ENCODE measurements at places on chromosomes 12 and 14.

- DNase-seq, result no peak
Measured at GRCh38 chr14:77409131-77409533, 14.2 kb downstream of the NOXRED1 start.

GRCh38 chr12:62292761-62293344 lies 32.6 kb downstream of the USP15 start:
- DNase-seq, result no peak

DNA sequence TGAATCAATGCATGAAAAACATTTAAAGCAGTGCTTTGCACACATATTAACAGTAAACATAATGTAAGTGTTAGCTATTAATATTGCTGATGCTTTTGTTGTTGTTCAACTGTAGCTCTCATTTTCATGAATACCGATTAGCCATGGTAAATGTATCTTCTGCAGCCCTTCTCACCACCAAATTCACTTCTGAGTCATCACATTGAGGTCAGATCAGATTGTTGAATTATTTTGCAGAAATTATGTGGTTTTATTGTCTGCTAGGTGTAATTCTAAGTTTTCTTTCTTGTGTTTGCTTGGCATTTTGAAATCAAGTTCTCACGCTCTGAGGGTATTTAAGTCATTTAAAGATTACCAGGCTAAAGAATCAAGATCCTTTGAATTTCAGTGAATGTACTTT lies 74.6 kb downstream of the AKAP6 start:
- no peak for DNase-seq

DNA sequence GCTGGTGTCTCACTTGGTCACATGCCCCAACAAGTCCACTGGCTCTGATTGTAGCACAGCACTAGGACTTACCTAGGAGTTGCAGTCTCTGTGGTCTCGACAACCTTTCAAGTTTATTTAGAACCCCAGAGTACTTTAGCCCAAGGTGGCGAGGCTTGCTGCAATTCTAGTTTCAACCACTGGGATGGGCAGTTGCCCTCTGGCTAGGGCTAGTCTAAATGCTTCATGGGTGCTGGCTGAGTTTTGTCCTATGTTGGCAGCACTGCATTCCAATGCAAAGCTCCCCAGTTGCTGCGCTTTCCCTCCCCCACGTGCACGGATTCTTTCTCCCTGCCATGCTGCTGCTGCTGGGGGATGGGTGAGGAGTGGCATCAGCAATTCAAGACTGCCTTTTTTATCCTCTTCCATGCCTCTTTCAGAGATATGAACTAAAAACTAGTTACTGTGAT lies 207.9 kb downstream of the SYNE2 start:
- no peak for DNase-seq

DNA sequence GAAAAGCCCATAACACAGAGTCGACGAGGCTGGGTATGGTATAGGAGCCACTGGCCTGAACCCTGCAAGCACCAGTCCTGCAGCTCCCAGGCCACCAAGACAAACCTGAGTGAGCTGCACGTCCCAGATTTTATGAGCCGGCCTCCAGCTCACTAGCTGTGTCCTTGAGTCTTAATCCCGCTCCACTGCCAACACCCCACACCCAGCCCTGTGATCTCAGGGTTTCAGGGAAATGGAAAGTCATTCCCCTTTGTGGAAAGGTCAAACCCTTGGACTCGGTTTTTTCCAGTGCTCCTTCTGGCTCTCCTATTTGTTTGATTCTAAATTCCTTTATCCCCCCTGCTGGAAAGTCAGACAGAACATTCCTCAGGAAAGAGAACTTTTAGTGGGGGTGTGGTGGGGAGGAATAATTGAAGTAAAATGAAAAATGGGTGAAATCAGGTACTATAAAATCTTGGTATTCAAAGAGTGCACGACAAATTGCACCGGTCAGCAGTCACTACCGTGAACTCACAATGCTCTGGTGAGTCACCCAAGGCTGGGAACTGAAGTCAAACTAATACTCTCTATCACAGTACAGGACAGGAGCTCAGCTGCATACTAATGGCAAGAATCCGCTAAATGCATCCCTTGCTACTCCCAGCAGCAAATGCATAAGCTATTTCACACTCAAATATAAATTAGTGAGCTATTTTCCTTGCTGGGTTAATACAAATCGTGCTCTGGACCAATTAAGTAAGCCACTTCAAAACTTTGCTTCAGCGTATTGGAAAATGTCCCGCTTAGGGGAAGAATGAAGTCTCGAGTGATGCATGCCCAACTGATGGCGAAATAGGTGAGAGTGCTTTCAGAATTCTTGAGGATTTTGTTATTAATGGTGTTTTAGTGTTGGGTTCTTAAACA lies 9.0 kb downstream of the PITPNM2 start:
- no peak for DNase-seq

- no peak for DNase-seq
Measured at GRCh38 chr14:103488960-103489359, 33.7 kb downstream of the CKB start.

GRCh38 chr14:69760810-69761209 lies 6.1 kb upstream of the SRSF5 start:
- DNase-seq, result no peak

DNA sequence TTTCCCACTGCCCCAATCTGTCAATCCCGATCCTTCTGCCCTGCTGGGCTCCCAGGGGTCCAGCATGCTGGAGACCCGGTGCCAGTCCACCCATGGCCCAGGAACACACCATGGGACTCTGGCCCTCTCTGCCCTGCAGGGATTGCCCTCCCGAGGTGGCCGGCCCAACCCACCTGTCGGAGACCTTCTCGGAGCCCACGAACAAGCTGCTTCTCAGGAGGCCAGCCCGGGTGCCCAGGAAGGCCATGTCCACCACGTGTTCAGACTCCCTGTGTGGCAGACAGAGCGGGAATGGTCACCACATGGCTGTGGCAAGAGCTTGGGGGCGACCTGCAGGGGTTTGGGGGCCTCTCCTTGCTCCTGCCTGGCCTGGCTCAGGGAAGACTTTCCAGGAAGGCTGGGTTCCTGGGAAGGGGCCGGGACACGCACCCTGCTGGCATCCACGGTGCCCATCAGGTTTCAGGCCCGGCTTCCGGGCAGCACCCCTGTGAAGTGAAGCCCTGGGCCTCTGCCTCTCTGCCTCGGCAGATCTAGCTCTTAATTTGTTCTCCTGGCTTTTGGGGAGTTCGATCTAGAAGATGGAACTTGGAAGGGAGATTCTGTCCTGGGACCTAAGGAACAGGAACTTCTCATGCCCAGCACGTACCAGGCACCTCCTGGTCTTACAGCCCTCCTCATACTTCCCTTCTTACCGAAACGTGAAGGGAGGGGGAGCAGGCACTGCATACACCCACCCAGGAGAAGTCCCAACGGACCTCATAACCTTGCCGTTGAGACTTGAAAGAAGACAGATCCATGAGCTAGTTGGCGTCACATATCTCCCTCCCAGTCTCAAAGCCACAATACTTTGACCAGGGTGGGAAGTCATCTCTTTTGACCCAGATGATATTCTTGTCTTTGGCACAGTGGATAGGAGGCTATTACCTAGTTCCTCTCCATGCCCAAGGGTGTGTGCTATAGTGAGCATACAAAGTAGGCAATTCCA lies 26.3 kb downstream of the LRTM2 start:
- DNase-seq, result no peak

GRCh38 chr14:52266782-52267181 lies 716 bp upstream of the PTGDR start:
- no peak for DNase-seq

DNA sequence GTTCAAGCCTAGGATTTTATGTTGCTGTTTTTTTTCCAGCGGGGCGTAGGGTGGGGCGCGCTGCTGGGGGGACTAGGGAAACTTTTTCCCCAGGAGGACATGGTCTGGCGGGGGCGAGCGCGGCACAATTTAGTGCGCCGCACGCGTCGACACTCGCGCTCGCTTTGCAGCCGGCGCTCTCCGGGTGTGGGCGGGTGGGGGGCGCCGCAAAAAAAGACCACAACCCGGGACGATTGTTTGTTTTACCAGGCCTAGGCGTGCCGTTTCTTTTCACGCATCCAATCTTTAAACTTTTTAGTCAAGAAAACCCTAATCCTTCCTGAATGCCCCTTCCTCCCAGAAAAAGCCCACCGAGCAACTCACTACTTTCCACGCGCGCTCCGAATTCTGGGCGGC lies 865 bp upstream of the ZFP36L1 start:
- DNase-seq, result no peak

GRCh38 chr14:22838631-22839041 lies 2.3 kb downstream of the MMP14 start:
- DNase-seq, result no peak

DNA sequence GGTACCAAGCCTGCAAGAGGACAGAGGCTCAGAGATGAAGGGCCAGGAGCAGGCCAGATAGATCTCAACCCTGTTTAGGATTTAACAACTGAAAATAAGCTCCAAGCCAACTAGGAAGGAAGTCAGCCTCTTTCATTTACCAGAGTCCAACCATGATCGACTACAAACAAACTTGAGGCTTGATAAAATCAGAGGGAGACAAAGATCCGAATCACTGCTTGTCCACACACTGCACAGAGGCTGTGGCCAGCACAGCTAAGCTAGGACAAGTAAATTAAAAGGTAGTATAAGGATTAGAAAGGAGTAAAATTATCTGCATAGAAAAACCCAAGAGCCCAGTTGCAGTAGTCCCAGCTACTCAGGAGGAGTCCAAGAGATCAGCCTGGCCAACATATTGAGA lies 40.3 kb downstream of the FAM222A start:
- no peak for DNase-seq

- no peak for DNase-seq
Measured at GRCh38 chr14:94970941-94971730, 186.2 kb downstream of the DICER1 start.

DNA sequence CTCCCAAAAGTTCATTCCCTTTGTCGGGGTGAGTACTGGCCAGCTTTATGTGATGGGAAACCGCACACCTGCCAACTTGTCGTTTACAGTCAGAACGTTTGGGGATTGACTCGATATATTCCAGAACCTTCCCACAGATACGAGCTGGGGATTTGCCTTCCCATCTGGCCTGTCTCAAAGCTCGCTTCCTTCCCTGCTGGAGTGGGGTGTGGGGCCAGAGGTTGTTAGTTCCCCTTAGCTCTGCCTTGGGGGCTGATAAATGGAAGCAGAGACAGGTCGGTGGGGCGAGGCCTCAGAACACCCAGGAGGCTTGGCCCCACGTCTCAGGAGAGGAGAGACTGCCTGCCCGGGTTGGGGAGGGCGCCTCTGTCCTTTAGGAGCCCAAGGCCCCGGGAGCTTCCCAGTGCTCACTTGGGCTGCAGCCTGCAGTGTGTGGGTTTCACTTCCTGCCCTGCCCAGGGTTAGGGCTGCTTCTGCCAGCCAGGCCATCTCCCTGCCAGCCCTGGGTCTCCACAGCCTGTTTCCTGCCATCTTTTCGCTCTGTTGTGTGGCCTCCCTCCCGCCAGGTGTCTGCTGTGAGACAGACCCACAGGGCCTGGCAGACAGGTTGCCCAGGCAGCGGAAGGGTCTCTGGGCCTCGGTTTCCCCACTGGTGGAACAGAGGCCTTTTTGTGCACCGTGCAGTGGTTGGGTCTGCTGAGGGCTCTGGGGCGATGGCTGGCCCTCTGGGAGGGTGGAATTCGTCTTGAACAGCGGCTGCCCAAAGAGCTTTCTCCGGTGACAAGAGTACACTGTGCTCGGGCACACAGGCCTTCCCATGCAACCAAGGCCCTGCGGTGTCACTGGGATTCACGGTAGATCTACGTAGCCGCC lies 8.1 kb upstream of the TEX22 start:
- DNase-seq, result no peak

DNA sequence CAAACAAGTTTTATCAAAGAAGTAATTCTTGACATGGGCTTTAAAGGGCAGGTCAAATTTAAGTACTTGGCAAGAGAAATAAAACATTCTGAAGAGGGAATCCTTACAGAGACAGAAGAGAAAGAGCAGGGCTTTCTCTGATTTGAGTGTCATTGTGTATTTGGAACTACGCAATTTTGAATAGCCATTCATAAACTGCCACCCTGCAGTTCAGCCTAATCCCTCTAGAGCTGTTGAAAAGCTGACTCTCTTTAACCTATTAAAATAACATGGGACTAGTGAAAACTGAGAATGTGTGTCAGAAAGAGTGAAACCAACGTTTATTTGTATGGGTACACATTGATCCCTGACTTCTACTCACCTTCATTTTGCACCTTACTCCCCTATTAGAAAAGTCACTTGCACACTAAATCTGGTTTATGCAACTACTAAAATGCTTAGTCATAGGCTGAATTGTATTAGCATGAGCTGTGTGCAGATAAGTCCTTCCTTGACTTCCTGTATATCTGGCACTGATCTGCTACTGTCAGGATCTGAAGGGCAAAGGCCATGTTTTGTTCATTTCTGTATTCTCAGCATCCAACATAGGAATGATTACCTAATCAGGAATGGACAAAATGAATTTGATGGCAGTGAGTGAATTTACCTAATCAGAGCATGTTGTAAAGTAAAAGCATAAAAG lies 458.9 kb downstream of the NOVA1 start:
- DNase-seq, result no peak

DNA sequence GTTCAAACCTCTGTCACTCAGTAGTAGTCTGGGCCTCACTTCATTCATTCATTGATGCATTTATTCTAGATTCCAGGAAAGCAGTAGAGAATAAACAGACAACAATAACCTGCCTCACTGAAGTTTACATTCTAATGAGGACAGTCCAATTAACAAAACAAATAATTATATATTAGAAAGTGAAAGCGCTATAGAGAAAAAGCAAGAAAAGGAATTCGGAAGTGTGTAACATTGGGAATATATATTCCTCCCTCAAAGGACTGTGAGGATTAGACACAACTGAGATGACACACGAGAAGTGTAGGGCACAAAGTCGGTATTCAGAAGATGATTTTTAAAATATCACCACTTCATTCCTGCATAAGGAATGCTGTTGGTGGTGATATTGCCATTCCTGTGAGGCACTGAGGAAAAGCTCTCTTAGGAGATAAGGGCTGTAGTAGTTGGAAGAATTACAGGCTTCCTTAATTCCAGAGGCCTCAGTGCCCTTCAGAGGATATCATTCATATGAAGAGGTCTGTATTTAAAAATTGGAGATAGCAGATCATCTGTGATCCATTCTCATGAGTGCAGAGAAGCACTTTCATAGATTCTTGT lies 3.9 kb upstream of the DUSP6 start:
- no peak for DNase-seq

- no peak for DNase-seq
Measured at GRCh38 chr12:91948504-91948903, 197.1 kb downstream of the BTG1 start.

GRCh38 chr12:115185506-115185905 lies 501.5 kb upstream of the TBX3 start:
- DNase-seq, result no peak

DNA sequence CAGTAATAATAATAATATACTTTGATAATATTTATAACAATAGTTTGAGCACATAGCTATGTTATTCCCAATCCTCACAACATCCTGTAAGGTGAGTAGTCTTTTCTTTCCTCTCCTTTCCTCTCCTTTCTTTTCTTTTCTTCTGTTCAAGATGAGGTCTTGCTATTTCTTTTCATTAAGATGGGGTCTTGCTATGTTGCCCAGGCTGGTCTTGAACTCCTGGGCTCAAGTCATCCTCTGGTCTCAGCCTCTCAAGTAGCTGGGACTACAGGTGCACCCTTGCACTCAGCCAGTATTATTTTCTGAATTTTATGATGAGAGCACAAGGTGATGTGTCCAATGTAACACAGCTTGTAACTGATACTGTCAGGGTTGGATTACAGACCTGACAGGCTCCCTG lies 134.6 kb downstream of the OTOGL start:
- DNase-seq, result no peak
